Ureter (tissue), 1 donor: ENCODE measurements at places on chromosomes 16 and 17. TPM values are rescaled to one million over a fixed set of nuclear protein-coding genes. Genes with fewer than 3 reads are reported as not detected.

The AGRP gene
- not detected for total RNA-seq

The SLC52A1 gene
- 2.5 TPM for total RNA-seq

DNA sequence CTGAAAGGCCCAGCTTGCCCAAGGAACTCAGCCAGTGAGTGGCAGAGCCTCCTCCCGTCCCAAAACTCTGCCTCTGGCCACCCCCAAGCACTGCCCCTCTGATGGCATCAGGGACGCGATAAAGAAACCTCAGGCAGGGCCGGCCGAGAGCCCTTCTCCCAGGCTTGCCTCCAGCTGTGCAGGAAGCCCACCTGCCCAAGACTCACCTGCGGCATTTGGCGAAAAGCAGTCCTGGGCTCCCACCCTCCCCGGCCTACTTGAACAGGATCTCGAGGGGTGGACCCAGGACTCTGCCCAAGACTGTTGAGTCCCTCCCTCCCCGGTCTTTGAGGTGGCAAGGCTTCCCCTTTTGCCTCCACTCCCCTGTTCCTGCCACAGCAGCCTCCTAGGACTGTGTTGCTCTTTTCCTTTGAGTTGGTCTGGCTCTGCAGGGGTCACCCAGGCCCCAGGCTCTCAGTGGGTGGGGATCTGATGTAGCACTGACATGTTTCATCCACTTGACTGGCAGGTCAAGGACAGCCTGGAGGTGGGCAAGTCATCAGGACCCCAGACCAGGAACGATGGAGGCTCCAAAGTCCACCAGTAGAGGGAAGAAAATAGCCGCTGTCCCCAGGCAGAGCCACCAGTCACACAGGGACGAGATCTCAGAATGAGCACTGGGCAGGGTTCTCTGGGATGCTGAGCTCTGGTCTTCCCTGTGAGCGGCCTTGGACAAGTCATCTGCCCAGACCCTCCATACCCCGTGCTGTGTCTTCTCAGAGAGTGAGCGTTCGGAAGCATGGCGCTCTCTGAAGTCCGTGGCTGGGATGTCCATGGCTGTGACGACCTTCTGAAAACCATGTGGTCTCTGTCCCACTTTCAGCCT, 111.0 kb upstream of the TNRC6C start:
- no peak for DNase-seq

GRCh38 chr16:6363396-6363795, 969.2 kb upstream of the RBFOX1 start:
- DNase-seq: no peak

DNA sequence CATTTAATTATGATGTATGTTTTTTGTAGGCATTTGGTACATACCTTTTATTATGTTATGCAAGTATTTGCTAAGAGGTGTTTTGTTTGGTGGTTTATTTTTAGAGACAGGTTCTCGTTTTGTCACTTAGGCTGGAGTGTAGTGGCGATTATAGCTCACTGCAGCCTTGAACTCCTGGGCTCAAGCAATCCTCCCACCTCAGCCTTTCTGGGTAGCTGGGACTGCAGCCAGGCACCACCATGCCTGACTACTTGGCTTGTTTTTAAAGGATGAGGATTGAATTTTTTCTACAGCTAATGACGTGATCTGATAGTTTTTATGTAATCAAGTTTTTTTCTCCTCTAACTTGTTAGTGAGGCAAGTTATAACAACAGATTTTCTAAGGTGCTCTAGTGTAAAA, 199.6 kb downstream of the SPECC1 start:
- DNase-seq: no peak

The HOXB1 gene
- 0.31 TPM for total RNA-seq

GRCh38 chr17:15900871-15901270, 44.1 kb upstream of the ADORA2B start:
- no peak for DNase-seq

The PDILT gene
- not detected for total RNA-seq

DNA sequence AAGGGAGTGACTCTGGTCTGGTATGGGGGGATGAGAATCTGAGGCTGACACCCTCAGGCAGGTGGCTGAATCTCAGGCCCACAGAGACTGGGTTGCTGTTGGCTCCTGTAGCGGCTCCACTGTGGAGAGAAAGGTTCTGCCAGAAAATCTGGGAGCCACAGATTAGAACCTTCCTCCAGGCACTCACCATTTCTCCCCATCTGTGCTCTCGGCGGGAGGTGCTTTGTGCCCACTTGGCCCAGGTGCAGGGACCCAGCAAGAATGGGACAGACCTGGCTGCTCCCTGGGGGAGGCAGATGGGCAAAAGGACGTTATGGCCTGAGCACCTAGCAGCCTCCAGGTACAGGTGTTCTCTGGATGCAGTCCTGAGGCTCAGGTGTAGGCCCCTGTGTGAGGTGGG, 20.1 kb downstream of the RAB11FIP3 start:
- DNase-seq: no peak

GRCh38 chr17:57109393-57110151, 24.5 kb downstream of the AKAP1 start:
- DNase-seq: no peak

The KLHL10 gene
- total RNA-seq: 0.44 TPM

DNA sequence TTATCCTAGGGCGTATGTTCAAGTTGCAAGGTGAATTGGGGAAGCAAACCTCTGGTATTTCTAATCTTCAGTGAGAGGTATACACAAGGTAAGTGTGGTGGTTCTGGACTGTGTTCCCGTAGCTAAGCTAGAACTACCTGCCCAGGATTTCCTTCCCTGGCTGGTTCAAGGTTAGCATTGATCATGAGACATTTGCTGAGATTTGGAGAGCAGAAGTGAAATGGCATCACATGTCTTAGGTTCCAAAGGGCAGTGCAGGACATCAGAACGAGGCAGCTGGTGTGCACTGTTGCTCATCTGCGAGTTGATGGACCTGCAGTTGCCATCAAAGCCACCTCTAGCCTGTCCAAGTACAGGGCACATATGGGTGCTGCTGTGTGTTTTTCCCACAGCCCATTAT, 95.2 kb downstream of the EMP2 start:
- DNase-seq: no peak

- no peak for DNase-seq
Measured at GRCh38 chr16:82195917-82196494, 26.0 kb upstream of the MPHOSPH6 start.

DNA sequence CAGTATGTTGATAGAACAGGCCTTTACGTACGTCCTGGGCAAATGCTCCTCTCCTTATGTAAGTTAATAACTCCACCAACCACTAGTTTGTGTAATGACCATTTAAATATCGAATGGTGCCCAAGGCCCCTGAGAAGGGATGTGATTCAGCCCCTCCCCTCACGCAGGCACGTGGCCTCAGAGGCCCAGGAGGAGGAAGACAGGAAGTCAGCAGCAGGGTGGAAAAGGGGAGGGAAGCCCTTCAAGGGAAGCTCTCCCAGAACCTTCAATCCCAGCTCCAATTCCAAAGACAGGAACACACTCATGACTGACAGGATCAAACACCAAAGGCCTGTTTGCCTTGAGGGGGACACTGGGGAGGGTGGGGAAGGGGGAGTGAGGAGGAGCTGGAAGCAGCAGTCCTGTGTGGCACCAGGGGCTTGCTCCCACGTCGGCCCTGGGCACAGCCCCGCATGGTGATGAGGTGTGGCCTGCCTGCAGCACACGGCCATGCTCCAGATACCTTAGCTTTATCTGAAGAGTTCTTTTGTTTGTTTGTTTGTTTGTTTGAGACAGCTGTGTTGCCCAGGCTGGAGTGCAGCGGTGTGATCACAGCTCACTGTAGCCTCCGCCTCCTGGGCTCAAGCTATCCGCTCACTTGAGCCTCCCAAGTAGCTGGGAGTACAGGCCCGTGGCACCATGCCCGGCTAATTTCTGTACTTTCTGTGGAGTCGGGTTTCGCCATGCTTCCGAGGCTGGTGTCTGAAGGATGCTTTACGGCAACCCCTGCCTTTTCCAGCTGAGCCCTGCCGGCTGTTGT, 105.0 kb downstream of the ZNF778 start:
- no peak for DNase-seq

- no peak for DNase-seq
Measured at GRCh38 chr16:17817260-17817659, 346.5 kb upstream of the XYLT1 start.

The TSPAN10 gene
- 2.5 TPM for total RNA-seq

The PYDC1 gene
- not detected for total RNA-seq

The PRSS21 gene
- total RNA-seq: 1.3 TPM

DNA sequence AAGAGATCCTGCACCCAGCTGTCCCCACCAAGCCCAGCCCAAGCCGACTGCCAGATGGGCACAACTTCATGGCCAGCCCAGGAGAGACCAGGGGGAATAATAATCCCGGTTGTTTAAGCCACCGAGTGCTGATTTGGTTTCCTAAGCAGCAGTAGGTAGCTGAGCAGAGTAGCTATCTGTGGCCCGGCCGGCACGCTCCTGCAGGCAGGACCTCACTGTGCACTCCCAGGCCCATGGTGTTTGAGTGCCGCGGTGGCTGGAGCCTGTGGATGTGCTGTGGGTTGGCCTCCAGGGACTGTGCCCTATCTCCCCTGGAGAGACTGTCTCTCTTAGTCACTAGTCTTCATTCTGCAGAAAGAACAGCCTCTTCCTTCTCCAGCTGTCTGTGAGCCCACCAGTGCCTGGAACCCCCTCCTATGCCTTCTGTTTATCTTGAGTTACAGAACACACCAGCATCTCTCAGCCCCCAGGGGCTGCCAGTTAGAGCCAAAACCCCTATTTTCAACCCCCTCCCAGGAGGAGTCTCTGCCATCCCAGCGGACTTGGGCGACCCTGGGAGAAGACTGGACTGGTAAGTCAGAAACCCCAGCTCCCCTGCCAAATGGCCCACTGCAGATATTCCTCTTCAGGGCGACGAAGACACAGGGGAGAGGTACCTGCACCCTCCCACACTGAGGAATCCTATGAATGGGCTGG, 152.0 kb downstream of the SDK2 start:
- DNase-seq: no peak

GRCh38 chr16:30996985-30997724, 12.1 kb downstream of the HSD3B7 start:
- peak; percentile 86 for DNase-seq

DNA sequence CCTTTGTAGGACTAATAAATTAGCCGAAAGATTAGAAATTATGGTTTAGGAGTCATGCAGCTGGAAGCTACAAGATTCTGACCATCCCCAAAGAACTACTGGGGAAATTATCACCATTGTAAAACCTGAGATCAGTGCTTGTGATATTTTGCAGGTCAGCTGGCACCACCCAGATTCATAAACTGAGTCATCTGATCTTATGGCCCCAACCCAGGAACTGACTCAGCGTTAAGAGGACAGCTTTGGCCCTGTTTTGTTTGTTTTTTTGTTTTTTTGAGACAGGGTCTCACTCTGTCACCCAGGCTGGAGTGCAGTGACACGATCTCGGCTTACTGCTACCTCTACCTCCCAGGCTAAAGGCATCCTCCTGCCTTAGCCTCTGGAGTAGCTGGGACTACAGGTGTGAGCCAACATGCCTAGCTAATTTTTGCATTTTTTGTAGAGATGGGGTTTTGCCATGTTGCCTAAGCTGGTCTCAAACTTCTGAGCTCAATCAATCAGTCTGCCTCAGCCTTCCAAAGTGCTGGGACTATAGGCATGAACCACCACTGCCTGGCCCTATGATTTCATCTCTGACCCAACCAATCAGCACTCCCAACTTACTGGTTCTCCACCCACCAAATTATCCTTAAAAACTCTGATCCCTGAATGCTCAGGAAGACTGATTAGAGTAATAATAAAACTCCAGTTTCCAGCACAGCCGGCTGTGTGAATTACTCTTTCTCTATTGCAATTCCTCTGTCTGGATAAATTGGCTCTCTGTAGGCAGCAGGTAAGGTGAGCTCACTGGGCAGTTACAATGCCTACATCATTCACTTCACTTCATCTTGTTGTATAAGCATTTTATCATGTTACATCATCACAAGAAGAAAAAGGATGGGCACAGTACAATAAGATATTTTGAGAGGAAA, 79.4 kb upstream of the KSR1 start:
- DNase-seq: no peak

DNA sequence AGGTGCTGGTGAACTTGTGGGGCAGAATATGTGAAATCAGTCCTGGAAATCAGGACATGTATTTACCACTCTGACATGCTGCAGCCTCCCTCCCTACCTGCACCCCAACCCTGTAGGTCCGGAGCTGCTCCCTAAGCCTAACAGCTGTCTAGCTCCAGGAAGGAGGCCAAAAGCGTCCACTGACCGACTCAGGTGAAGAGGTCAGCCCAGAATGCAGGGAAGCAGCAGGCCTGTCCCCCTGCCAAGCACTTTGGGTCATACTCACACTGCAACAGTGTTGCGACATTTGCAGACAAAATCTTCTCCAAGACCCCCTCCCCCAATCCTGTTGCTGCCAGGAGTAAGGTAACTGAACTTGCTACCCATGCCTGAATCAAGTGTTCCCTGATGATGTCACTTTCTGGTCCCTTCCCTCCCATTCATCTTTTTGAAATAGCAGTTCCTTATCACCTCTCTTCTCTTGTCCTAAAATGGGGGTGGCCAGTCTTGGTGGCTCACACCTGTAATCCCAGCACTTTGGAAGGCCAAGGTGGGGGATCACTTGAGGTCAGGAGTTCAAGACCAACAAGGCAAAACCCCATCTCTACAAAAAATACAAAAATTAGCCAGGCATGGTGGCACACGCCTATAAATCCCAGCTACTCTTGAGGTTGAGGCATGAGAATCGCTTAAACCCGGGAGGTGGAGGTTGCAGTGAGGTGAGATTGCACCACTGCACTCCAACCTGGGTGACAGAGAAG, 1.3 kb upstream of the ACLY start:
- no peak for DNase-seq

GRCh38 chr16:85484347-85485300, 128.5 kb upstream of the GSE1 start:
- no peak for DNase-seq

The TBC1D3 gene
- total RNA-seq: not detected

- DNase-seq: no peak
Measured at GRCh38 chr16:64094181-64094965, 1027.5 kb downstream of the CDH11 start.

The IGF2BP1 gene
- total RNA-seq: not detected

- DNase-seq: no peak
Measured at GRCh38 chr16:56281249-56281805, 90.0 kb downstream of the GNAO1 start.

The SPATA22 gene
- not detected for total RNA-seq

The SPNS3 gene
- total RNA-seq: 0.26 TPM

DNA sequence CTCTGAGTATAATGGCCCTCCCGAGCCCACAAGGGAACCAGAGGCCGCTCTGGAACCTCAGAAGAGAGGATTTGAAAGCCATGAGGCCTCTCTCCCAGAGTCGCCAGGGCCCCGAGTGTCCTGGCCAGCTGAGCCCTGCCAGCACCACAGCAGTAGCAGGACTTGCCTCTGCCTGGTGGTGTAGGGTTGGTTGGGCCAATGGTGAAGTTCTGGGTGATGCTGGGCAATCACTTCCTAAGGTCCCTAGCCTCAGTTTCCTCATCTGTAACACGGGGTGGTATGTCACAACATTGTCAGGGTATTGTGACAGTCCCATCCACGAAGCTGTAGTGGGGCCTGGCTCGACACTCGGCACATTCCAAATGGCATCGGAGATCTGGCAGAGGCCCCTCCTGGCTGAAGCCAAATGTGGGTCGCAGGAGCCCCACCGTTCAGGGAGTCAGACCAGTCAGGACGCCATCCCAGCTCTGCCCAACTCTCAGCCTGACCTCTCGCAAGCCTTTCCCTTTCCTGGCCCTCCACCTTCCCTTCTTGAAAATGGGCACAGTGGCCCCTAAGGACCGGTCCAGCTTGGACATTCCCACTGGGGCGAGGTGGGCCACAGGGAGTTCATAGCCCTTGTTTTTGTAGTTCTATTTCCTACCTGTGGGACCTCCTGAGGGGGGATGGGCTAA, 1.7 kb downstream of the NATD1 start:
- no peak for DNase-seq
